Effector memory CD4-positive, alpha-beta T cell (primary cell): ENCODE measurements at places on chromosomes 11 and 22.

GRCh38 chr22:21020802-21021429 is 6.0 kb downstream of the P2RX6 start:
- peaks cover 4% of the 10 kb centered on the region for H3K4me1 ChIP-seq
- H3K27ac ChIP-seq: no peak overlapping the region
- no peak overlapping the region for H3K4me3 ChIP-seq
- no peak for DNase-seq
- no peaks in the 10 kb centered on the region for H3K27me3 ChIP-seq

- no peak overlapping the region for H3K4me3 ChIP-seq
- no peaks in the 10 kb centered on the region for H3K4me1 ChIP-seq
- no peak overlapping the region for H3K27ac ChIP-seq
- H3K27me3 ChIP-seq: no peaks in the 10 kb centered on the region
Observed at GRCh38 chr11:120563703-120564572, 52.4 kb downstream of the GRIK4 start.

GRCh38 chr11:6530848-6531247 is 33.8 kb downstream of the DNHD1 start:
- H3K36me3 ChIP-seq: no peaks in the 10 kb centered on the region
- no peak overlapping the region for H3K4me3 ChIP-seq
- H3K27me3 ChIP-seq: no peaks in the 10 kb centered on the region
- no peaks in the 10 kb centered on the region for H3K4me1 ChIP-seq
- no peak overlapping the region for H3K27ac ChIP-seq

DNA sequence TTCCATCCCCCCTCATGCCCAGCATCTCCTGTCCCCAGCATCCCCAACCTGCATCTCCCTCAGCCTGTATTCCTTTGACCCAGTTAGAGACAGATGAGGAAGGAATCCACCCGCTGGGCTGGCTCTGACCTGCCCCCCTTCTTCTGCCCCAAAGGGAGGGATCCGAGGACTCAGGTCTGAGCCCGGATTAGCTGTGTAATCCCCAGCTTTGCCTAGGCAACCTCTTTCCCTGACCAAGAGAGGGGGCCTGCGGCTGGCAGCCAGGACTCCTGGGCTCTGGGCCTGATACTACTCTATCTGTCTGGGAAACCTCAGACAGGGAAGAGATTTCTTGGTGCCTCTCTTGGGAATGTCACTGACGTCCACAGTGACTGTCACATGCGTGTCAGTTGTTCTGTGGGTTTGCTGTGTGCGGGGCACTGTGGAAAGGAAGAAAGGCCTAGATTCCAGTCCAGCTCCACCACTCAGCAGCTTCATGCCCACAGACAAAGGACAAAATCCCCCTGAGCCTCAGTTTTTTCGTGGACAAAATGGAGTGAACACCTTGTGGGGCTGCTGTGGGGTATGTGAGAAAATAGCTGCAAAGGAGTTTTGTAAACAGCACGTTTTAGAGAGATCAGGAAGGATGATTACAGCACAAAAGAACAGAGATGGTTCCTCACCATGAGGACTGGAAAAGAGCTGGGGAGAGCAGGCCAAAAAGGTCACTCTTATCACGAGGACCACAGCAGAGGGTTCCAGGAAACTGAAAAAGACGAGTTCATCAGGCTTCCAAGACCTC is 1.3 kb upstream of the NDUFV1 start:
- DNase-seq: no peak
- peaks cover 21% of the 10 kb centered on the region for H3K36me3 ChIP-seq
- H3K4me3 ChIP-seq: no peak overlapping the region
- H3K4me1 ChIP-seq: peaks cover 17% of the 10 kb centered on the region

DNA sequence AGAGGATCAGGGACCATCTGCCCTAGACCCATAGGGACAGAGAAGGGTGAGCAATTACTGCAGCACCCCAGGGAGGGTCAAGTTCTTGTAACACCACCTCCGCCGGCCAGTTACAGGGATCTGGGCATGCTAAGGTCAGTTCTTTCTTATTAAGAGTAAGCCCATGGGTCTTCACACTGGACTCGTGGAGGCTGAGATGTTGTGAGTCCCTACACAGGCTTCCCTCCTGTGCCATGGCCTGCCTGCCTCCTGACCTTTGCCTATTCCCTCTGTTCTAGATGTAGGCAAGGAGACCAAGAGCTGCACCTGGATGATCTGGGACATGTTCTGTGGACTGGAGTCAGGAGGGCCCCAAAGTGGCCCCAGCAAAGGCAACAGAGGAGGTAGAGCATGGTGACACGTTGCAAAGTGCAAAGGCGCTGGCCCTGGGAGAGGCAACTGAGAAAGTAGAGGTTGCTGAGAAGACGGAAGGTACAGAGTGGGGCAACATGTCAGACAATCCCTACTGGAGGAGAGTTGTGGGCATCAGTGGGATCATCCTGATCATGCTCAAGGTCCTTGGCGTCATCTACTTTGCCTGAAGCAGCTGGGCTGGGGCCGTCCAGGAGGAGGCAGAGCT is 16.3 kb upstream of the GNAZ start:
- no peaks in the 10 kb centered on the region for H3K36me3 ChIP-seq
- no peak overlapping the region for H3K27ac ChIP-seq
- H3K4me3 ChIP-seq: no peak overlapping the region
- H3K27me3 ChIP-seq: no peaks in the 10 kb centered on the region
